ENCODE measurements at places on chromosomes 16 and 17.

- no peak for DNase-seq
Measured at GRCh38 chr16:12602811-12603698, 200.6 kb downstream of the CPPED1 start.

DNA sequence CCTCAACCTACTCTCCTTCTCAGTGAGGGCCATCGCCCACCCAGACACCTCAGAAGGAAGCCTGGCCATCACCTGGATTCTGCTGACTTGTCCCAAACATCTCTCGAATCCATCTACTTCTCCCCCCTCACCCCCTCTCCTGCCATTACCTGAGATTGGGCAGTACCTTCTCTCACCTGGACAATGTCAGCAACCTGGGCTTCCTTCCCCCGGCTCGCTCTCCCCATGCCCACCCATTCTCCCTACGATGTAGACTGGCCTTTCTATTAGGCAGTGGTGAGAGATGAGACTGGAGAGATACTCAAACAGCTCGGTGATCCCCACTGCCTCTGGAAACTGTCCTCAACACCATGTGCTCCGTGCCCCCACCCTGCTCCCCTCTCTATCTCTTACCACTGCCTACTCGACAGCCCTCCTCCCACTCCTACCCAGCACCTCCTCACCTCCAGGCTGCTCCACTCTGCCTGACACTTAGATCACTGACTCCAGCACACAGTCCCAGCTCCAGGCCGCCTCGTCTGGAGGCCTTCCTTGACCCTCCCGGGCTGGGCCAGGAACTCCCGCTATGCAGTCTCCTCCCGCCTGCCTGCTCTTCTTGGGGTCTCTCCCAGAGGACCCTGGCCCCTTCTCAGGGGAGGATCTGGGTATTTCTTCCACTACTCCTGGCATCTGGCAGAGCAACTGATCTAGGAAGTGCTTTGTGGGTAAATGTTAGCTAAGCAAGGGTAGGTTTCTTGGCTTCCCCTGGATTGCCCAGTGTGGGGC, 235.8 kb upstream of the NLRP1 start:
- DNase-seq, result no peak

DNA sequence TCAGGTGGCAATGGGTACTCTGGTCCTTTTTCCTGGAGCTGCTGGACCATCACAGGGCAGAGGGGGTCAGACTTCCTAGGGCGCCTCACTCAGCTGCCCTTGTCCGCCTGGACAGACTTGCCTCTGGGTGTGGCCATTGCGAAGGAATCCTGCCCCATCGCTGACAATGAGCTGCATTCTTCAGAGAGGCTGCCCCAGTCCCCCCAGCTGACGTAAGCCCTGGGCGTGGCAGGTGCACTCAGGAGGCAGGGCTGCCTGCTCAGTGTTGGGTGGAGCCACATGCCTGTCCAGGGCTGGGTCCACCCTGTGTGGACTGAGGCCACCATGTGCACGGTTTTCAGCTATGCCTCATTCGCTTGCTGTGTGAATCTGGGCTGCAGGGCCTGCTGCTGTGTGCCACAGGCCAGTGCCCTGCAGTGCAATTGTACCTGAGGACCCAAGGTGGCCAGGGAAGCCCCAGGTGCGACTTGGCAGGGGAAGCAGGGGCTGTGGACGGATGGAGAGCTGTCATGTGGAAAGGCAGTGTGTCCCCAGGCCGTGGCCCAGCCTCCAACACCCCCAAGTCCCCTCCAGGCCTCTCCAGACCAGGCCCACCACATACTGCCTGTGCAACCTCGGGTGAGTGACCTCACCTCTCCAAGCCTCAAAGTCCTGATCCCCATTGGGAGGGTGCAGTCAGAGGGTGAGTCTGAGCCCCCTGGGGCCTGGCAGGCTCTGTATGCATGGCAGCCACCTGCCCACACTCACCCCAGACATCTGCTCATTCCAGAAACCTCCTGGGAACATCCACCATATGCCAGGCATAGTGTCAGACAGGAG, 14.0 kb upstream of the MPRIP start:
- peak; percentile 77 for DNase-seq

- no peak for DNase-seq
Measured at GRCh38 chr16:26816885-26817571, 249.7 kb upstream of the C16orf82 start.

DNA sequence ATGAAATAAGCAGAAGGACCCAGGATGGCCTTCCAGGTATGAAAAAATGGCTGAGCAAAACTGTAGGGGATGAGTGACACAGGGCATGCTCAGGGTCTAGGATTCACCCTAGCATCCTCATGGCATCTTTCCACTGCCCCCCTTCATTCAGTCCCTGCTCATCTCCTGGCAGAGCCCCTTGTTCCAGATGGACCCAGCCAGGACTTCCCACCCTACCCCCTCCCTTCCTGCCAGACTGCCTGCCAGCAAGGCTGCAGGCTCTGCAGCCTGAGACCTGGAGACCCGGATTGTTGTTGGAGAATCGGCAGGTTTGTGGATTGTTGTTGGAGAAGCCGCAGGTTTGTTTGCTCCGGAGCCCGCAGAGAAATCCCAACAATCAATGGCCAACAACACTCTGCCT, 6.6 kb downstream of the SEZ6 start:
- no peak for DNase-seq

- no peak for DNase-seq
Measured at GRCh38 chr17:53483704-53484103, 339.0 kb upstream of the KIF2B start.

DNA sequence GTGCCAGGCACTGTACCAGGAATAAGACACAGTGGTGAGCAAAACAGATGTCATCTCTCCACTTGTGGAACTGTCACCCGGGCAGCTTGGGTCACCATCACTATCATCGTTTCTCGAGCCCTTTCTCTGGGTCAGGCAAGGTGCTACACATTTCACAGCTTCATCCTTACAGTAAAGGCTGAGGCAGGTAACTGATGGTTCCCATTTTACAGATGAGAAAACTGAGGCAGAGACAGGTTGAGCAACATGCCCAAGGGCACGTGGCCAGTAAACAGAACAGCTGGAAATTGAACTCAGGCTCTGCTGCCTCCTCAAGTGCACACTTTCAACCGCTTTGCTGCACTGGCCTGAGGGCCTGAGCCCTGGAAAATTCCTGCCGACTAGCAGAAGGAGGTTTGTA, 294.6 kb downstream of the XYLT1 start:
- no peak for DNase-seq

GRCh38 chr17:8859804-8860430, 7.6 kb downstream of the PIK3R6 start:
- DNase-seq, result no peak

DNA sequence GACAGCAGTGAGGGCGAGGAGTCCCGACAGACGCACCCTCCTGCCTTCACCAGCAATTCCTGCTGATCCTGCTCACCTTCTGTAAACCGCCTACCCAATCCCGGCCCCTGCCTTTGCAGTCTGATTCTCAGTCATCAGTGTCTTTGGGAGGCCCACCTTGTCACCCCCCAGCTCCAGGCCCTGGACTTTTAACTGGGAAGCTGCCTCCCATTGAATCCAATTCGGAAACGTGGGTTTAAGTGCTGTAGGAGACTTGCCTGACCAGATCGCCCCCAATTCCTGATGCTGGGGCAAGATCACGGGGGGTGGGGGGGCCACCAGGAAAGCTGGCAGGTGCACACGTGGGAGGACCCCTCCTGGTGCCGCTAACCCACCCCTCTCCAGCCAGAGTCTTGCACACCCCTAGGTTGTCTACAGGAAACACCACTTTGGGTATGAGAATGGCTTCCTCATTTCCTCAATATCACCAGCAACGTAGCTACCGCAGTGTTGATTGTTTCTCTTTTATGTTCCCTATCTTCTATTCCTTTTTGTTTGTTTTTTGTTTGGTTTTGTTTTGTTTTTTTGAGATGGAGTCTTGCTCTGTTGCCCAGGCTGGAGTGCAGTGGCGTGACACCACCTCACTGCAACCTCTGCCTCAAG, 46.6 kb upstream of the CMIP start:
- DNase-seq, result no peak

DNA sequence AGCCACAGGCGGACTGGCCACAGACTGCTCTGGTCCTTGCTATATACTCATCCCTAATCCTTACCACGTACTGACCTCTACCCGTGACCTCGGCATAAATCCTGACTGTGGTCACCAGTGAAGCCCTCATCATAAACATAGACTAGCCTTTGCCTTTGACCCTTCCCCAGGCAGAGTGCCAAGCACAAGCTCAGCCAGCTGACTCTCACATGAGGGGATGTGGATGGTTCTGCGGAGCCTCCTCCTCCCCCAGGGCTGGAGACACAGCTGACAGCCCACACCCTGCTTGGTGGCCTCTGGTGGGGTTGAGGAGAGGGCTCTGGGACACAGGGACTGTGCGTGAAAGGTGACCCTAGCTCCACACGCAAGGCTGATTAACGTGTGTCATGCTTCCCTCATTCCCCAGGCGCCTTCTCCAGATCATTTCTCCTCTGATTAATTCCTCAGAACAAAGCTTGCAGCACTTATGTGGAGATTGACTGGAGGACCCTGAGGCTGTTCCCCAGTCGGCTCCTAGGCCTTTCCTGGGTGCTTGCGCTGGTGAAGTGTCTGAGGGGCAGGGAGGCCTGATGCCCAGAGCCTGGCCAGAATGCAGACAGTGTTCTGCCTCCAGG, 241.5 kb upstream of the NLRP1 start:
- DNase-seq, result no peak

DNA sequence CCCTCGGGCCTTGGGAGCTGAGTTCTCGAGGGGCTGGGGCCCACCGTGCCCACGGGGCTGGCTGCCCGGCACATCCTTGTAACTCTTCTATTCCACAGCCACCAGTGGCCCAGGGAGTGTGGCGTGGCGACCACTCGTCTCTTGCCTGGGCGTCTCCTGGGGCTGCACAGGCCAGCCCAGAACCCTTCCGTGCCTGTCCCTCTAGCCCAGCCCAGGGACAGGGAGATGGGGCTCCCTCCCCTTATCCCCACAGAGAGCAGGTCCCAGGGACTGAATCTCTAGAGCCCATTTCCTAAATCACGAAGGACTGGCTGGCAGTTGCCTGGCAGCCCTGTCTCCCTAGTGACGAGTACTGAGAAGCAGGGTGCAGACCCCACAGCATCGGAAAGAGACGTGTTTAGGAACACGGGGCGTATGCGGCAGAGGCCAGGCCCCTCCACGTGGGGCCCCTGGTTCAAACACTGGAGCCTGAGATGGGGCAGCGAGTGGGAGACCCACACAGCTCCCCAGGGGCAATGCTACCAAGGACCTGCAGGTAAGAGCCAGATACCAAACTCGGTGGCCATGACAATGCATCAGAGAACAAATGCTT, 51.0 kb downstream of the TIMM22 start:
- DNase-seq, result no peak

DNA sequence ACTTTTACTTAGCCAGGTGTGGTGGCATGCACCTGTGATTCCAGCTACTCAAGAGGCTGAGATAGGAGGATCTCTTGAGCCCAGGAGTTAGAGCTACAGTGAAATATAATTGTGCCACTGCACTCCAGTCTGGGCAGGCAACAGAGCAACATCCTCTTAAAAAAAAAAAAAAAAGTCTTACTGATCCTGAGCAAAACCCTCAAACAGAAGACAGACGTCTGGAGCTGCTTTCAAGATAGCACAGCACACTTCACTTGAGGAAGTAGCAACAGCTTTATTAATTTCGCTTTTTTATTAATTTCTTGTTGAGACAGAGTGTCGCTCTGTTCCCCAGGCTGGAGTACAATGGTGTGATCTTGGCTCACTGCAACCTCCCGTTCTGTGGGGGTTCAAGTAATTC, 10.2 kb upstream of the GGA2 start:
- DNase-seq, result no peak

DNA sequence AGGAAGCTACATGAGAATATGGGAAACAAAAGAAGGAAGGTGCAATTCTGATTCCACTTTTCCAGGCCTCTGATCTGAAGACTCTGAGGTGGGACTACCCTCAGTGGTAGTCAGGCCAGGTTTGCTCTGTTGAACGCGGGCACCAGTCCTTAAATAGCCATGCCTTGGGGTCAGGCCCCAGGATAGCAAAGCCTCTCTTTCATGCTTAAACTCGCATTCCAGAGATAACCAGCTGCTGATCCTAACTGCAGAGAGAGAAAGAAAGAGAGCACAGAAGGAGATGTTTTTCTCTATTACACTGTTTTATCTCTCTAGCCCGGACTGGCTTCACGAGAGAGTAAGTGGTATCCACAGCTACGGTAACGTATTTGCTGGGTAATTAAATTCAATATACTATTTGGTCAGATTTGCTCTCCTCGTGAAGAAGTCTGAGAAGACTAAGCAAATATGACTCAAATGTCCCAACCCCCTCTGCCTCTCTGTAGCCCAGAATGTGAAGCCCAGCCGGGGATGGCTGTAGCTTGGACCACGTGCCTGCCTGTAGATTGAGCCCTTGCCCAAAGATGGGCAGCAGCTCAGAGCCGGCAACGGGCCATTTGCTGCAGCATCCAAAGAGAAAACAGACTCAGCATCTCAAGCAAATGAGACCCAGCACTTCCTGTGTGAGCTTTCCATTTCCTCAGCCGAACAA, 122.2 kb downstream of the SMG6 start:
- DNase-seq, result no peak

DNA sequence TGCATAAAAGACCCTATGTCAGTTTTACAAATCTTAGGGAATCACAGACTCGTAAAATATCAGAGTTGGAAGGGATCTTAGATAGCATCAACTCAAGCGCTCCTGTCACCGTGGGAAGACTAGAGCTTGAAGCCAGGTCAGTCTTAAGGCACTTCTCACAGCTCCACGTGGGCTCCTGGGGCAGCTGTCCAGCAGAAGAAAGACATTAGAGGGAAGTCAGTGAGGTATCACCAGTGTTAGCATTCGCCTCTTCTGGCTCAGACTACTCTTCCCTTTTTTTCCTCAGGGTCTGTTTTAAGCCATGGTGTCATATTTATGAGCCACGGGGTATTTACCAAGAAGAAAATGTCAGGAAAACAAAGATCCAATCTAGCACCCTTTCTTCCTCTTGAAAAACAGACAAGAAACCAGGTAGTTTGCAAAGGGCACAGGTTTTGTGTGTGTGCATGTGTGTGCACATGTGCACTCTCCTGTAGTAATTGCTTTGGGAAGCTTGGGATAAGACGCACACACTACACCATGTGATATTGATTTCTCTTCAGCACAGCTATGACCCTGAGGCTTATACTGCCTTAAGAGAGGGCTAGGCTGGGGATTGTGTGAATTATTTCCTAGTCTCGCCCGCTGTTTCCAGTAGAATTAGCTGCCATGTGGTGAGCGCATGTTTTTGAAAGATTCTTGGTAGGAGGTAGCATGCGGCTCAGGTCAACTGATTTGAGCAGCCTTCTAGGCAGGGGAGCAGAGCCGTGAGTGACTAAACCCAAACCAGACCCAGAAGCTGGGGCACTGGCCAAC, 61.0 kb upstream of the ELAC2 start:
- no peak for DNase-seq

DNA sequence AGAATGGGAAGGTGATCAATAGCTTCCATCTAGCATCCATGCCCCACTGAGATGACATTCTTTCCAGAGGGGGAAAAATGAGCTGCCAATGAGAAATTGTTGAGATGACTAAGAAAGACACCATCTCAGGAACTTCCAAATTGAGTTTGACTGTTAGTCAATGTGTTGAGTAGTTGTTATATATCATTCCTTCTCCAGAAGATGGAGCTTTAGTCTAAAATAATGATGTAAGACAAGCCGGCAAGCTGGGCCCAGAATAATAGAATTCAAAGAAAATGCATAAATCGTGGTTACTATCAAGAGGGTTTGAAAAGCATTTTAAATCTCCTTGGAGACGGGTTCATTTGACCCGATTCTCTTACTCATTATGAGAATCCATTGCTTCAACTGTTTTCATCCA, 71.0 kb upstream of the ATF7IP2 start:
- DNase-seq, result no peak

Data from WTC11 (cell line).